ENCODE measurements at places on chromosomes 7 and 10. TPM values are rescaled to one million over a fixed set of nuclear protein-coding genes. Genes with fewer than 3 reads are reported as not detected.

Gene CPVL
- 86.3 TPM for total RNA-seq

Gene DEPP1
- 27.5 TPM for total RNA-seq

Gene OR2A7
- 0.16 TPM for total RNA-seq

Gene SPDYE2B
- not detected for total RNA-seq

Gene ASNS
- 6.7 TPM for total RNA-seq

Gene C10orf90
- not detected for total RNA-seq

Gene PTF1A
- total RNA-seq = not detected

Gene MYH16
- total RNA-seq = not detected

Gene SLC26A3
- 0.33 TPM for total RNA-seq

Gene ANKRD26
- 14.0 TPM for total RNA-seq

Gene LRRN3
- total RNA-seq = 7.4 TPM

Gene SPDYE5
- total RNA-seq = not detected
